ENCODE measurements at places on chromosomes 11 and 22. TPM values are rescaled to one million over a fixed set of nuclear protein-coding genes. Genes with fewer than 3 reads are reported as not detected.

- H3K27me3 ChIP-seq, result no peaks in the 10 kb centered on the region
- peak overlapping the region; percentile 55 for H3K27ac ChIP-seq
- H3K4me3 ChIP-seq, result no peak overlapping the region
- DNase-seq, result no peak
- H3K36me3 ChIP-seq, result no peaks in the 10 kb centered on the region
These were observed 4.7 kb upstream of the C11orf86 start for GRCh38 chr11:66970371-66970806.

DNA sequence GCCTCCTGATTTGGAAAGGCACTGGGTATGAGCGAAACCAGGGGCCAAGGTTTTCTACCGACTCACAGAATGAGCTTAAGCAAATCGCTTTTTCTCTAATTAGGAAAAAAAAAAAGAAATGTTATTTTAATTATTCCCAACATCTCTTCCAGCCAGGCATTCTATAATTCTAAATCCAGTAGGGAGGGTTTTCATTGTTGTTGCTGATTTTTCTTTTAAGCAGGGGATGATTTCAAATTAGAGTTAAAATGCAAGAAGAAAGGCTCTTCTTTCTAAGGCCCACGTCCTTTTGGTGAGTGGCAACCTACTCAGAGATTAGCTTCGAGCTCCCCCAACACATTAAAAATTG lies 8.9 kb downstream of the MYH9 start:
- H3K4me3 ChIP-seq, result no peak overlapping the region
- H3K4me1 ChIP-seq, result peaks cover 3% of the 10 kb centered on the region
- H3K27ac ChIP-seq, result peak overlapping the region; percentile 60
- peaks cover 19% of the 10 kb centered on the region for H3K36me3 ChIP-seq
- no peaks in the 10 kb centered on the region for H3K27me3 ChIP-seq

DNA sequence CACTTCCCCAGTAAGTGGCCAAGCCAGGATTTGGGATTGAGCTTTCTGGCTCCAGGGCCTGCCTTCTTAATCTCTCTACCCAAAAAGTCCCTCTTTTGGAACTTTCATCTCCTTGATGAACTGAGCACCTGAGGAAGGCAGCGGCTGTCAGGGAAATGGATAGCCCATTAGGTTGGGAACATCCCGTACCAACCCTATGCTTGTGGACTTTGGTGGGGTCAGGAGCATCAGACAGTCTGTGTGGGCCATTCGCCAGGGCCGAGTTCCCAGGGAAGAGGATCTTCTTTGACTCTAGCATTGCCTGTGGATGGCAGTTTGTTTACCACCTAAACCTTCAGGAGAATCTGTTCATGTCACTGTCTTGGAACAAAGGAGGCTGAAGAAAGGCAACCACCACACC lies 30.2 kb downstream of the ARHGEF17 start:
- no peaks in the 10 kb centered on the region for H3K27me3 ChIP-seq
- peaks cover 3% of the 10 kb centered on the region for H3K36me3 ChIP-seq
- peaks cover 17% of the 10 kb centered on the region for H3K4me1 ChIP-seq
- no peak for DNase-seq
- H3K4me3 ChIP-seq, result no peak overlapping the region

- H3K4me1 ChIP-seq, result no peaks in the 10 kb centered on the region
- H3K4me3 ChIP-seq, result no peak overlapping the region
- H3K36me3 ChIP-seq, result no peaks in the 10 kb centered on the region
- H3K27ac ChIP-seq, result no peak overlapping the region
- H3K27me3 ChIP-seq, result no peaks in the 10 kb centered on the region
These were observed 1.6 kb upstream of the SWAP70 start for GRCh38 chr11:9662273-9662672.

GRCh38 chr22:19478045-19478900 lies 720 bp downstream of the UFD1 start:
- peak overlapping the region; percentile 96 for H3K27ac ChIP-seq
- peak overlapping the region; percentile 82 for H3K4me3 ChIP-seq
- no peak for DNase-seq
- peaks cover 21% of the 10 kb centered on the region for H3K4me1 ChIP-seq
- H3K27me3 ChIP-seq, result no peaks in the 10 kb centered on the region

- H3K4me1 ChIP-seq, result peaks cover 10% of the 10 kb centered on the region
- DNase-seq, result no peak
- H3K27ac ChIP-seq, result no peak overlapping the region
- H3K27me3 ChIP-seq, result no peaks in the 10 kb centered on the region
- H3K4me3 ChIP-seq, result no peak overlapping the region
These were observed 100.3 kb downstream of the CCDC83 start for GRCh38 chr11:85955531-85955930.

DNA sequence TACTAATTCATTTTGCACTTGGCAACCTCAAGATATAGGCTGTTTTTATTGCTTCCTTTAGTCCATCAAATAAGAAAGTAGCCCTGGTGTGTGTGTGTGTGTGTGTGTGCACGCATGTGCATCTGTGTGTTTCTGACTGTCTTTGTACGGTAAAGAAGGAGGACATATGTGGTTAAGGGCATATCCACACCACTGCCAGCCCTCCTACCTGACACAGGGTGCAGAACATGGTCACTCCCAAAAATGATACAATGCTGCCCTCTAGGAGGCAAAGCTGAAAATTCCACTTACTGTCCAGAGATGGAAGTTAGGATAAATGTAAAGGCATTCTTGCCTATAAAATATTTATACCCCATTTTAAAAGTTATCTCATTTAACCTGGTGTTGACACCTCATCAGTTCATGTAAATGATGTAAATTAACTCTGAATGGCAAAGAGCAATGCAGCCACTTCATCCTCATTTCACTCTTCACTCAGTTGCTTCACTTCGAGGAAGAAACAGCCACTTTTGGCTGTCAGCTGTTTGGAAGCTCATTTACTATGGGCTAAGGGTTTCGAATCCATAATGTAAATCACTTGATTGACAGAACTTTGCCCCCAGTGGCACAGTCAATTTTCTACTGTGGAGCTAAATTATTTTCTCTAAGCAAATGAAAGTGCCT lies 83.1 kb upstream of the MTNR1B start:
- no peak overlapping the region for H3K27ac ChIP-seq
- H3K36me3 ChIP-seq, result no peaks in the 10 kb centered on the region
- H3K4me1 ChIP-seq, result peaks cover 27% of the 10 kb centered on the region
- no peak overlapping the region for H3K4me3 ChIP-seq

- DNase-seq, result peak; percentile 54
- H3K4me3 ChIP-seq, result no peak overlapping the region
- no peaks in the 10 kb centered on the region for H3K4me1 ChIP-seq
- H3K36me3 ChIP-seq, result no peaks in the 10 kb centered on the region
These were observed 44.5 kb downstream of the ZNF280B start for GRCh38 chr22:22463855-22464540.

DNA sequence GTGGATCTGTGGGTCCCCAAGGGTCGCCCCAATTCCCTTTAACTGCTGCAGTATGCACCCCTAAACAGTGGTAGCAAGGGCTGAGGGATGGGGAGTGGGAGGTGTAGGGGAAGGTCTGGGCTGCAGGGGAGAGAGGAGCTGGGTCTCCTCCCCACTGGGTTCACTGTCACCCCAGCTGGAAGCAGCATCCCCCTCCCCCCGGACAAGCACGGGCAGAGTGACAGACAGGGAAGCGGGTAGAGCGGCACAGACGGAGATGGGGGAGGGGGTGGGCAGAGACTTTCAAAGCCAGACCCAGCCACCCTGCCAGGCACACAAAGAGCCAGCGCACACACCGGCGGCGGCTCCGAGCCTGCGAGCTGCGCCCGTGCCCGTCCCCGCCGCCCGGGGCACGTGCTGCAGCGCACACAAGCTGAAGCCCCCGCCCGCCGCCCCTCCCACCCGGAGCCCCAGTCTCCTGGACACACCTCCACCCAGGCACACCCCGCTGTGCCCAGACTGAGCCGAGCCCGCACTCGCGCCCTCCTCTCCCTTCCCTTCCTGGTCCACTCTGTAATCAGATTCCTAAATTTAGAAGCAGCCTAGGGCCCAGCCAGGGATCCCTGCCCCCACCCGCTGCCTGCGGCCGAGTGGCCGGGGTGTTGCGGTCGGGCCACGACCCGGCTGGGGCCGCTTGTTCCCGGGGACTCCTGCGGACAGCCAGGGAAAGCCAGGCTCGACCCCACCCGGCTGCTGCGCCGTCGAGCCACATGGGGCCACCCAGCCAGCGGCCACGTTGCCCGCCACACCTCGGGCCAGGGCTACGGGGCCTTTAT lies 935 bp upstream of the RCOR2 start:
- peaks cover 26% of the 10 kb centered on the region for H3K4me1 ChIP-seq
- H3K4me3 ChIP-seq, result no peak overlapping the region
- no peaks in the 10 kb centered on the region for H3K27me3 ChIP-seq
- H3K27ac ChIP-seq, result peak overlapping the region; percentile 90
- no peaks in the 10 kb centered on the region for H3K36me3 ChIP-seq

DNA sequence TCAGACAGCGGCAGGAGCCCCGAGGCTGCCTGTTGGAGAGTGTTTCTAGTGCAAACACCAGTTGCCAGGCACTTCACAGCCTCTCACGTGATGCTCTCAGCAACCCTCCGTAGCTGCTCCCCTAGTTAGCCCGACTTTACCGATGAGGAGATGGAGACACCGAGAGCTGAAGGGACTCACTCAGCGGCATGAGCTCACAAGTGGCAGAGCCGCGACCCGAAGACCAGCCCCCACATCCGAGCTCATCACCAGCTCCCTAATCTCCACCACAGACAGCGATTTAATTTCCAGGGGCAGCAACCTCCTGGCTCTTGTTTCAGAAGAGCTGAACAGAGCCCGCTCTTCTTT lies 28.7 kb upstream of the RTL6 start:
- H3K36me3 ChIP-seq, result no peaks in the 10 kb centered on the region
- no peak overlapping the region for H3K27ac ChIP-seq
- peak; percentile 60 for DNase-seq

- H3K36me3 ChIP-seq, result peaks cover 11% of the 10 kb centered on the region
- no peak overlapping the region for H3K4me3 ChIP-seq
- H3K27me3 ChIP-seq, result no peaks in the 10 kb centered on the region
These were observed 44.1 kb downstream of the MYH9 start for GRCh38 chr22:36343720-36344105.

DNA sequence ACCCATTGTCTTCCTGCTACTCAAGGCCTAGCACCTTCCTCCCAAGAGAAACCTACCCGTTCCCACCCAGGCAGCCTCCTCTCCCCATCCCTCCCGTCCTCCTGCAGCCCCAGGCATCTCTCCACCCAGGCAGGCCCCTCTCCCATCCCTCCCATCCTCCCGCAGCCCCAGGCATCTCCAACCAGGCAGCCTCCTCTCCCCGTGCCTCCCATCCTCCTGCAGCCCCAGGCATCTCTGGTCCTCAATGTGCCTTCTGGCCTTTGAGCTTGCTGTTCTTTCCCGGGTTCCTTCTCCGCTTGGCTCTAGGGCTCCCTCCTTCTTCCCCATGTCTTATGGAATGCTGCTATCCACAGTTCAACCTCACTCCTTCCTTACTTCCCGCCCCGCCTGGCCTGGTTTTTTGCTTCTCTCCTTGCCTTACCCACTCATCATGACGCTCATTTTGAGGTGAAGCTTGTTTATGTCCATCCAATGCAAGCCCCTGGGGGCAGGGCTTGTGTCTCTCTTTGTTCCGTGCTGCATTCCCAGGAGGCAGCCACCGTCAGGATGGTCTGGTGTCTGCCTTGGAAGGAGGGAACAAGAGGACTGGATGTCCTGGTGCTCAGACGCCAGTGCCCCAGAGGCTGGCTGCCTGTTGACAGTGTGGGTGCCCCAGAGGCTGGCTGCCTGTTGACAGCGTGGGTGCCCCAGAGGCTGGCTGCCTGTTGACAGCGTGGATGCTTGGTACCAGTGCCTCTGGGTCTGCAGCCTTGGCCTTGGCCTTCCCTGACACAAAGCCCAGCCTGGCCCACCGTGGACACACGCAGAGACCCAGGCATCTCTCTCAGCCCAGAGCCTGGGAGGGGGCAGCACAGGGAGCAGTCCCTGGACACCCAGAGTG lies 815.7 kb downstream of the BRD1 start:
- H3K27me3 ChIP-seq, result no peaks in the 10 kb centered on the region
- DNase-seq, result no peak
- no peak overlapping the region for H3K4me3 ChIP-seq
- no peak overlapping the region for H3K27ac ChIP-seq

DNA sequence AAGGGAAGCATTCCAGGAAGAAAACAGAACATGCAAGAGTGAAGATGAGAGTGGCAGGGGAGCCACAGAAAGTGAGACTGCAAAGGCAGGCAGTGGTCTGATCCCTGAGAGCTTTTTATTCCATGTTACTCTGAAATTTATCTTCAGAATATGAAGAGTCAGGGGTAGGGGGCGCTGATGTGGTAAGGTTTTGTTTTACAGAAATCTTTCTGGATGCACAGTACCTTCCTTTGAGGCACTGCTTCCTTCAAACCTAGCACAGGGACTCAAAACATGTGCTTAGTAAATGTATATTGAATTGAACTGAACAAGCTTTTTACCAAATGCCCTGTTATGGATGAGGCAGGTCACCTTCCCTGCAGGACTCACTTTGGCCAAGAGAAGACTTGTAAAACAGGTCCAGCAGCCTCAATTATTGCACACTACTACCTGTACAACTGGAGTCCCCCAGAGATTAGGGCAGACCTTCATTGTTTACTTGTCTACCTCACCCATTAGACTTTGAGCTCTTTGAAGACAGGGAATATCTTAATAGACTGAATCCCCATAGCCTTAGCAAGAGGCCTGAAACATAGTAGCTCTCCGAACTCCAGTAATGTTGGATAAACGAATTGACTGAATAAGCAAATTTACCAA lies 2.2 kb downstream of the PAK1 start:
- DNase-seq, result peak; percentile 46
- H3K27ac ChIP-seq, result no peak overlapping the region
- no peaks in the 10 kb centered on the region for H3K27me3 ChIP-seq
- H3K4me1 ChIP-seq, result no peaks in the 10 kb centered on the region
- H3K4me3 ChIP-seq, result no peak overlapping the region

The EXPH5 gene
- total RNA-seq, result 28.8 TPM

- no peak overlapping the region for H3K4me3 ChIP-seq
- no peak overlapping the region for H3K27ac ChIP-seq
- H3K4me1 ChIP-seq, result no peaks in the 10 kb centered on the region
- H3K27me3 ChIP-seq, result peaks cover 24% of the 10 kb centered on the region
- no peaks in the 10 kb centered on the region for H3K36me3 ChIP-seq
- DNase-seq, result no peak
These were observed 35.5 kb upstream of the FGF3 start for GRCh38 chr11:69854713-69855112.

DNA sequence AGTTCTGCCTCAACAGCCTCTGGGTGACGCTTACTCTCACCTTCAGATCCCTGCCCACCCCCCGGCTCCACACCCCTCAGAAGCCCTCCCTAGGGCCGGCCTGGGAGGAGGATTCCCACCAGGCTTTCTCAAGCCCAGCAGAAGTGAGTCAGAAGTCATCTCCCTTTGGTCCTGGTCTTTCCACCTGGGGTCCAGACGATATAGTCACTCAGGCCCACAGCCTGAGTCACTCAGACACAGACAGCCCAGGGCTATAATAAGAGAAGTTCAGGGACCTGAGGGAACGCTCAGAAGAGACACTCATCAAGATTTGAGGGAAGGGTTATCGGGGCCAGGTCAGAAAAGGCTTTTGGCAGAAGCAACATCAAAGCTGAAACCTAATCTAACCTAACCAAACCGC lies 127.1 kb downstream of the SPATA19 start:
- H3K27me3 ChIP-seq, result no peaks in the 10 kb centered on the region
- DNase-seq, result no peak
- H3K27ac ChIP-seq, result no peak overlapping the region
- H3K36me3 ChIP-seq, result no peaks in the 10 kb centered on the region
- H3K4me1 ChIP-seq, result no peaks in the 10 kb centered on the region
- no peak overlapping the region for H3K4me3 ChIP-seq

GRCh38 chr11:72543849-72544542 lies 109.7 kb upstream of the CLPB start:
- H3K4me1 ChIP-seq, result no peaks in the 10 kb centered on the region
- no peak overlapping the region for H3K4me3 ChIP-seq
- no peak overlapping the region for H3K27ac ChIP-seq
- peaks cover 3% of the 10 kb centered on the region for H3K27me3 ChIP-seq

GRCh38 chr11:59142530-59143507 lies at the start of gene FAM111A:
Gene FAM111A, plus strand, starts transcription at chr11:59142856. Its CDS starts 6,017 bp downstream, at chr11:59148873.
- no peaks in the 10 kb centered on the region for H3K27me3 ChIP-seq
- peaks cover 2% of the 10 kb centered on the region for H3K36me3 ChIP-seq
- DNase-seq, result peak; percentile 95
- H3K4me3 ChIP-seq, result peak within 1 kb of the TSS; percentile 92
- H3K27ac ChIP-seq, result peak within 1 kb of the TSS; percentile 54

The ST14 gene
- 81.1 TPM for total RNA-seq
